ENCODE measurements at places on chromosomes 4 and X. TPM values are rescaled to one million over a fixed set of nuclear protein-coding genes. Genes with fewer than 3 reads are reported as not detected.

- no peaks in the 10 kb centered on the region for H3K4me1 ChIP-seq
- H3K4me3 ChIP-seq, result no peak overlapping the region
- H3K27ac ChIP-seq, result no peak overlapping the region
- no peaks in the 10 kb centered on the region for H3K27me3 ChIP-seq
Observed at GRCh38 chrX:144295921-144296320, 412.1 kb downstream of the UBE2NL start.

DNA sequence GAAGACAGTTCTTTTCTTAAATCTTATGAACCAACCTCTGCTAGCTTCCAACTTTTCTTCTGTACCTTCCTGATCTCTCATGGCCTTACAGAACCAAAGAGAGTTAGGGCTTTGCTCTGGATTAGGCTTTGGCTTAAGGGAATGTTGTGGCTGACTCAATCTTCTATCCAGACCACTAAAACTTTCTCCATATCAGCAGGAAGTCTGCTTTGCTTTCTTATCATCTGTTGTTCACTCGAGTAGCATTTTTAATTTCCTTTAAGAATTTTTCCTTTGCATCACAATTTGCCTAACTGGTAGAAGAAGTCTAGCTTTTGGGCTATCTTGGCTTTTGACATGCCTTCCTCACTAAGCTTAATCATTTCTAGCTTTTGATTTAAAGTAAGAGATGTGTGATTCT, 167.0 kb downstream of the TBCK start:
- no peak overlapping the region for H3K27ac ChIP-seq
- H3K4me3 ChIP-seq, result no peak overlapping the region
- H3K36me3 ChIP-seq, result no peaks in the 10 kb centered on the region
- no peaks in the 10 kb centered on the region for H3K4me1 ChIP-seq

The NUDT11 gene
- total RNA-seq, result 39.3 TPM

DNA sequence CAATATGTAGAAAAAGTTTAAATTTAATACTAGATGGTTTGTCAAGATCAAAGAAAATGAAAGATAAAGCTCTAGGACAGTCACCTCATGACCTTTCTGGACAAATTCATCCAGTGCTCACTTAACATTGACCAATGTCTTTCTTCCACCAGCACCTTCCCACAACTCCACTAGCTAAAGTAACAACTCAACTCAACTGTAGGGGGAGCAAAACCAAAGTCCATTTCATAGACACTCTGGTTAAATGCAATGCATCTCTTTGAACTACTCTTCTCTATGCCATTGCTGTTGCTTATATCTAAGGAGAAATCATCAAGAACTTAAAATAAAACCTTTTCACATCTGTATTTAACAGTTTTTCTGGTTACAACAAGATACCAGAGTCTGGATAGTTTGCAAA, 25.1 kb downstream of the UGT2B4 start:
- no peaks in the 10 kb centered on the region for H3K36me3 ChIP-seq
- no peak overlapping the region for H3K27ac ChIP-seq
- DNase-seq, result no peak
- H3K4me3 ChIP-seq, result no peak overlapping the region
- no peaks in the 10 kb centered on the region for H3K4me1 ChIP-seq

The ABRAXAS1 gene
- 32.1 TPM for total RNA-seq

GRCh38 chr4:83961575-83961974, 425.7 kb downstream of the GPAT3 start:
- H3K27me3 ChIP-seq, result peaks cover 1% of the 10 kb centered on the region
- H3K27ac ChIP-seq, result no peak overlapping the region
- no peaks in the 10 kb centered on the region for H3K36me3 ChIP-seq
- no peak overlapping the region for H3K4me3 ChIP-seq
- DNase-seq, result no peak

GRCh38 chr4:123031664-123032063, 109.3 kb upstream of the NUDT6 start:
- H3K4me1 ChIP-seq, result no peaks in the 10 kb centered on the region
- no peaks in the 10 kb centered on the region for H3K27me3 ChIP-seq
- no peak for DNase-seq
- H3K4me3 ChIP-seq, result no peak overlapping the region
- H3K27ac ChIP-seq, result no peak overlapping the region

The CT45A5 gene
- not detected for total RNA-seq

GRCh38 chrX:48676893-48677270, 6.7 kb upstream of the WAS start:
- H3K27ac ChIP-seq, result peak overlapping the region; percentile 23
- H3K27me3 ChIP-seq, result no peaks in the 10 kb centered on the region
- H3K4me3 ChIP-seq, result peak overlapping the region; percentile 70
- no peaks in the 10 kb centered on the region for H3K4me1 ChIP-seq

DNA sequence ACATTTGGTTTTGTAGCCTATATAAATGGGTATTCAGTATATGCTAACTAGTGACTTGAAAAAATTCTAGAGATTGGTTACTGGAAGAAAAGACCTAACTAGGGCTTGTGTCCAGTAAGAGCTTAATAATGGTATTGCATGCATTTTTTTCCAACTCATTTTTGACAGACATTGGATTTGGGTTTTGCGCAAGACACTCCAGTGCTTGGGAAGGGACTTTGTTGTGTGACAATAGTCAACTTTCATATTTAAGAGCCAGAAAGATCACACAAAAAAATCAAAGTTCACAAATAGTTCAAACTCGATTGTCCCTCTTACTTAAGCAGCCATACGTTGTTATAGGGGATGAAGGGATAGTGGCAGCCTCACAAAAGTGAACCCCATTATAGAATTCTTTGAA, 1.2 kb upstream of the HSD17B11 start:
- H3K27ac ChIP-seq, result no peak overlapping the region
- H3K4me3 ChIP-seq, result no peak overlapping the region
- DNase-seq, result no peak
- no peaks in the 10 kb centered on the region for H3K4me1 ChIP-seq

- no peak for DNase-seq
- H3K27me3 ChIP-seq, result no peaks in the 10 kb centered on the region
- H3K27ac ChIP-seq, result no peak overlapping the region
- H3K4me3 ChIP-seq, result no peak overlapping the region
- H3K36me3 ChIP-seq, result no peaks in the 10 kb centered on the region
Observed at GRCh38 chr4:39931441-39931901, 46.2 kb downstream of the PDS5A start.

DNA sequence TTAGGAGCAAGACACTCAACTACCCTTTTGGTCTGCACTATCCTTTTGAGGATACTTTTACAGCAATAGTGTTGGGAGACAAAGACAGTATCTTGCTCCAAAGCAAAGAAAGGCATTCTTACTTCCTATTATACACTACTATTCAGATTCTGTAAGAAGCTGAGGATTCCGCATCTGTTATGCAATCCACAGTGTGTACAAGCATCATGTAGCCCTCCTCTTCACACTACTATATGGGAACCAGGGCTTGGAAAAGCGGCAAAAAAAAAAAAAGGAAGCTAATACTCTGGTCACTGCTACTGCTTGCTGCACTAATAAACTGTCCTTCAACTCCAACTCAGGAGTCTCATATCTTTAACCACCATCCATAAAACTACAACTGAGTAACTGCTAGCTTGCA, 59.1 kb downstream of the FBXW7 start:
- no peaks in the 10 kb centered on the region for H3K36me3 ChIP-seq
- H3K27ac ChIP-seq, result no peak overlapping the region
- no peaks in the 10 kb centered on the region for H3K27me3 ChIP-seq

DNA sequence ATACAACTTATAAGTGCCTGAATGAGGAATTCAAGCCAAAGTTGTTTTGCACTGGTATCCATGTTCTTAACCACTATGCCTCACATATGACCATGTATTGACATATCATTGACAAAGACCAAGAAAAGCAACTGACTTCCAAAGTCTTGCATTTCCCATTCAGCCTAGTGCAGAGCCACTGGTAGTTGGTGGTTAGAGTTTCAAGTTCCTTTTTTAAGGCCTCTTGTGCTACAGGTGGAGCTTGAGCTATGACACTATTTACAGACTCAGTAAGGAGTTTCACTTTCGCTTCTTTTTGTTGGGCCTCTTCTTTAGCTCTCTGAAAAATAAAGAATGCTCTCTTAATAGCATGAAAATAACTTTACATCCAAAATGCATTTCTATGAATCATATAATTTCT, 763.0 kb downstream of the DMD start:
- no peaks in the 10 kb centered on the region for H3K4me1 ChIP-seq
- H3K36me3 ChIP-seq, result no peaks in the 10 kb centered on the region
- H3K4me3 ChIP-seq, result no peak overlapping the region
- H3K27ac ChIP-seq, result no peak overlapping the region
- H3K27me3 ChIP-seq, result no peaks in the 10 kb centered on the region
- no peak for DNase-seq

GRCh38 chr4:87390891-87391575, at the start of gene HSD17B11:
Gene HSD17B11 (minus strand): TSS chr4:87391188. CDS start chr4:87391070, 118 bp downstream.
- peak within 1 kb of the TSS; percentile 78 for H3K4me3 ChIP-seq
- no peaks in the 10 kb centered on the region for H3K36me3 ChIP-seq
- H3K27me3 ChIP-seq, result no peaks in the 10 kb centered on the region
- peak; percentile 82 for DNase-seq
- H3K27ac ChIP-seq, result no peak within 1 kb of the TSS

DNA sequence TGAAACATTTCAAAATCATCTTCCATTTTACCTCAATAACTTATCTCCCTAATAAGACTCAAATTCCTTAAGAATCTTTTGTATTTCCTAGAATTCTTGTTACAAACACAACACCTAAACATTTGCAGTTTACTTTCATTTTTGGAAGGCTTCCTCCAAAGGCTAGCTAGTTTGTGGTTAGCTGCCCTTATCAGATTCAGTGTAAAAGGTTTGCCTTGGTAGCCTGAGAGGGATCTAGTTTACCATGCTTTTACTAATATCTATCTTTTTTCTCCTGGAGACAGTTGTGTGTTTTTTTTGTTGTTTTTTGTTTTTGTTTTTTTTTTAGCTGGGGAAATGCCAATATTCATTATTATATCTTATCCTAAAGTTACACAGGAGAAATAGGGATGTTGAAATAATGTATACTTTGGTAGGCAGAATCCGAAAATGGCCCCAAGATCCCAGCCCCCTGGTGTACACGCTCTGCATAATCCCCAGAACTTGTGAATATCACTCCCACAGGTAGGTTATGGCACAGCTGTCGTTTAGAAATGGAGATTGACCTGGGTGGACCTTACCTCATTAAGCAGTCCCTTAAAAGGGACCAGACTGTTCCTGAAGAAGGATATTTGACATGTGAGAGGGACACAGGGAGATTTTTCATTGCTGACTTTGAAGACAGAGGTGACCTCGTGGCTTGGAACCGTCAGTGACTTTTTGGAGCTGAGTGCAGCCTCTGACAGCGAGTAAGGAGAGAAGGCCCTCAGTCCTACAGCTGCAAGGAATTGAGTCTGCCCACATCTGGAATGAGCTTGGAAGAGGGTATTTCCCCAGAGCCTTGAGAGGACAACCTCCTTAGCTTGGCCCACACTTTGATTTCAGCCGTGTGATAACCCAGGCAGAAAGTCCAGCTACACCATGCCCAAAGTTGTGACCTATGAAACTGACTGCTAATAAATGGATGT, 33.4 kb downstream of the SEPTIN11 start:
- peaks cover 10% of the 10 kb centered on the region for H3K4me1 ChIP-seq
- DNase-seq, result no peak
- H3K27me3 ChIP-seq, result no peaks in the 10 kb centered on the region
- no peak overlapping the region for H3K27ac ChIP-seq
- H3K36me3 ChIP-seq, result no peaks in the 10 kb centered on the region

- no peaks in the 10 kb centered on the region for H3K36me3 ChIP-seq
- no peaks in the 10 kb centered on the region for H3K4me1 ChIP-seq
- H3K27ac ChIP-seq, result no peak overlapping the region
- DNase-seq, result no peak
Observed at GRCh38 chrX:19283597-19284339, 60.0 kb upstream of the PDHA1 start.

GRCh38 chr4:182179105-182179504, 64.1 kb upstream of the TENM3 start:
- no peaks in the 10 kb centered on the region for H3K27me3 ChIP-seq
- H3K4me3 ChIP-seq, result no peak overlapping the region
- DNase-seq, result no peak
- H3K4me1 ChIP-seq, result no peaks in the 10 kb centered on the region

- no peaks in the 10 kb centered on the region for H3K27me3 ChIP-seq
- H3K27ac ChIP-seq, result no peak overlapping the region
- H3K4me3 ChIP-seq, result no peak overlapping the region
- H3K4me1 ChIP-seq, result no peaks in the 10 kb centered on the region
Observed at GRCh38 chrX:30906726-30907125, 17.7 kb upstream of the TAB3 start.

- peaks cover 6% of the 10 kb centered on the region for H3K4me1 ChIP-seq
- no peak for DNase-seq
- no peak overlapping the region for H3K27ac ChIP-seq
- no peaks in the 10 kb centered on the region for H3K27me3 ChIP-seq
Observed at GRCh38 chrX:102744307-102744706, 23.8 kb downstream of the GPRASP3 start.
